Stimulated activated CD8-positive, alpha-beta memory T cell treated with anti-CD3 and anti-CD28 coated beads, Interleukin-7, amount 100 ng/mL, for 1 hour (primary cell): ENCODE measurements at places on chromosomes 7 and 10.

GRCh38 chr7:1512781-1513656 lies 8.8 kb upstream of the INTS1 start:
- DNase-seq, result no peak

GRCh38 chr7:144786079-144786478 lies 49.8 kb downstream of the TPK1 start:
- no peak for DNase-seq

DNA sequence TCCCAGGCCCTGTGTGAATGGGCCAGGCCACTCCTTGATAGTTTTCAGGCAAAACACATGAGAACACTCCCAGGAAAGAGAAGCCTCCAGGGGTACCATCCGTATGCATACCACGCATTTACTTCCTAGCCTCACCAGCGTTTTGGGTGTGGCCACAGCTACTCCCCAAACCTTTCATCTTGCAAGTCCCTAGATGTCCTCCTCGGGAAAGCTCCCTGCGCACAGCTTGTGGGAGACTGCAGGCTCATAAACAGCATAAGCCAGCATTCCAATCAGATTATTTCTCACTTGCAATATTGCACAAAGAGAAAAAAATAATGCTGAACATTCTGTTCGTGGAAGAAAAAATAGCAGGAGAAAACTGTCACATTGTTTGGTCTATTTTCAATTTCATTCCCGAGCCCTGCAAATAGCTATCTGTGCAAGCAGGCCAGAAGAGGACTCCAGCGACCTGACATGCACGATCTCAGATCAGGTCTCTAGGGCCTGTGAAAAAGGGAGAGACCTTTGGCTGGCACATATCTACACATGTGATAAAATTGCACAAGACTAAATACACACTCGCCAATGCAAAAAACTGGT lies 175.6 kb downstream of the PLXNA4 start:
- DNase-seq, result no peak

- no peak for DNase-seq
These were observed 655.6 kb downstream of the LRMDA start for GRCh38 chr10:76086761-76087639.

- no peak for DNase-seq
These were observed 137.4 kb upstream of the KCNMA1 start for GRCh38 chr10:77774940-77775391.

DNA sequence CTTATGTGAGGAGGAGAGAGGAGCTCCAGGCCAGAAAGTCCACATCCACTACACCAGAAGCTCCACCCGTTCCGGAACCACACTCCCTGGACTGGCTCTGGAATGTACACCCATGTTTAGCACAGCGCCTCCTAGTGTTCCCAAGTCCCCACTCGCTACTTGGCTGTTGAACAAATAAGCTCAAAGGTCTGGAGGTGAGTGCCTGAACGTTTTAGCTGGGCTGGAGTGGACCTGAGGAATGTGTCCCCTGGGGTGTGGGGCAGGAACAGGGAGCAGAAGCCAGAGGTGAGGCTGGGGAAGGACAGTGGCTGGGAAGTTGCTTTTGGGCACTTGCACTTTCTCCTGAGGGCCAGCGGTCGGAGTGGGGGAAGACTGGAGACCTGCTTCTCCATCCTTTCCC lies 164.1 kb upstream of the CDCA7L start:
- no peak for DNase-seq

GRCh38 chr7:36614959-36615358 lies 109.3 kb downstream of the AOAH start:
- no peak for DNase-seq

DNA sequence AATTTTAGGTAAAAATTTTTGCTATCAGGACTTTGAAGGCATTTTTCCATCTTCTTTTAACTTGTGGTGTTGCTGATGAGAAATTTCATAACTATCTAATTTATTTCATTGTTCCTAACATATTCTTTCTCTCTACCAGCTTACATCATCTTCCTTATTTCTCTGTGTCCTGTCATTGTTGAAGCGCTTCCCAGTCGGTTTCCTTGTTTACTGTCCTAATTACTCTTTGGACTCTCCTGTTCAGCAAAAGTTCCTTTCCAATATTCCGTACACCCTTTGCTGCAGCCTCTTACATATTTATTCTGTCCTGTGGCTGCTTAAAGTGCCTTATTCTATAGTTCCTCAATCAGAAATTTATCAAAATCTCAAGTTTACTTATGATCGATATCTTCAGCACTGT lies 609.0 kb upstream of the FZD8 start:
- no peak for DNase-seq

DNA sequence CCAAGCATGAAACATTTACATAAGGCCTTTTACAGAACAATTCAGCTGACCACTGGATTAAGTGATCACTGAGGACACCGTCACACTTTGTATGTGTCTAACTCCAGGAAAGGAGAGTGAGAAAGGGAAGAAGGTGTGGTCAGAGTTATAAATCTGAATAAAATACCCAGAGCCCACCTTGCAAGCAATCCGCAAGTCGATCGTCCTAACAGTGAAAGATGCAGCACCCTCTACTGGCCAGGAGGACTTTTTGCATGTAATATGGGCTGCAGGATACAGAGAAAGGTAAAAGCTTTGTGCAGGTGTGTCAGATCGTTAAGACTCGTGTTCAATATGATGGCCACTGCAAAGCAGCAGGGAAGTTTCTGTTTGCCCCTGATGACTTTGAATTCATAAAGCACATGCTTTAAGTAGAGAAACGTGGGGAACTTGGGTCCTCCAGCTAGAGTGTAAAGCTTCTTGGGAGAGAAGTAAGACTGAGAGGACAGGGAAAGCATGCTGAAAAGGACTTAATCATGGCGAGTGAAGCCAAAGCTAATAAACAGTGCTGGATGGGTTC lies 68.5 kb upstream of the BMPER start:
- no peak for DNase-seq

DNA sequence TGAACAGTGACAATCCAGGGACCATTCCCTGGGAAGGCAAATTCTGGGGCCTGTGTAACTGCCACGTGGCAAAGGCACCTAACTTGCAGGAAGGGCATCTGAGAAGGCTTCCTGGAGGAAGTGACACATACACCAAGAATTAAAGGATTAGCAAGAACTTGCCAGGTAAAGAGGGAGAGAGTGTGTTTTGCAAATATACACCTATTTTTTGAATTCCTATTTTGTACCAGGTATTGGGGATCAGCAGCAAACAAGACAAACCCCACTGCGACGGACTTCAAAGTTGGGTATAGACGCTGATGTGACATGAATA lies 206.5 kb upstream of the ZMIZ1 start:
- DNase-seq, result no peak

DNA sequence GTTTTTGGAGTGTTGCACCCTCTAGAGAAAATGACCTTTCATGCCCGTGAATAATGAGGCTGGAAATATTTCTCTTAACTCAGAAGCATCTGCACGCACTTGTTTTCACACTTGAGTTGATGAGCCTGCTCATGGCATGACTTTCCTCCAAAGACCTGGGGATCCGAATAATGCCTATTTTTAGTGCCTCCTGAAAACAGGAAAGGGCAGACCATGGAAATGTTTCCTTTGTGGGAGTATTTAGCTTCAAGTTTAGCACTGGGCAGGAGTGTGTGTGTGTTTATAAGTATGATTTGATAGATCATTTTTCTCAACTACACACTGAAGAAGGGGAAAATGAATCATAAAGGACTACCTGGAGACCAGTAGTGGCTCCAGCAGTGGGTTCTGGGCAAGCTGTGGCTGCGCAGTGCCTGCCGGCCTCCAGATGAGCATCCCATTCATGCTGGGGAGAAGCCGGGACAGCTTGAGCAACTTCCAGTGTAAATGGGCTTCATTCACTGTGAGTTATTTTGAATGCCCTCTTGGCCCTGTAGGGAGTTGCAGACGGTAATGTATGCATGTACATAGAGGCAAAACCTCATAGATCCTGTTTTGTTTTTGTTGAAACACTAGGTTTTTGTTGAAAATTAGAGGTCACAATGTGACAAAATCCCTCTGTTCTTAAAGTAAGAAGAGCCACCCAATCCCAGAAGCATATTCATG lies 117.8 kb upstream of the INSYN2A start:
- no peak for DNase-seq

GRCh38 chr7:73960548-73960947 lies 67.4 kb upstream of the ELN start:
- DNase-seq, result no peak

- no peak for DNase-seq
These were observed 10.5 kb downstream of the GET4 start for GRCh38 chr7:886626-887487.

- DNase-seq, result no peak
These were observed 92.4 kb downstream of the C1GALT1 start for GRCh38 chr7:7274782-7275181.

GRCh38 chr10:67770537-67770936 lies 67.5 kb downstream of the DNAJC12 start:
- no peak for DNase-seq

DNA sequence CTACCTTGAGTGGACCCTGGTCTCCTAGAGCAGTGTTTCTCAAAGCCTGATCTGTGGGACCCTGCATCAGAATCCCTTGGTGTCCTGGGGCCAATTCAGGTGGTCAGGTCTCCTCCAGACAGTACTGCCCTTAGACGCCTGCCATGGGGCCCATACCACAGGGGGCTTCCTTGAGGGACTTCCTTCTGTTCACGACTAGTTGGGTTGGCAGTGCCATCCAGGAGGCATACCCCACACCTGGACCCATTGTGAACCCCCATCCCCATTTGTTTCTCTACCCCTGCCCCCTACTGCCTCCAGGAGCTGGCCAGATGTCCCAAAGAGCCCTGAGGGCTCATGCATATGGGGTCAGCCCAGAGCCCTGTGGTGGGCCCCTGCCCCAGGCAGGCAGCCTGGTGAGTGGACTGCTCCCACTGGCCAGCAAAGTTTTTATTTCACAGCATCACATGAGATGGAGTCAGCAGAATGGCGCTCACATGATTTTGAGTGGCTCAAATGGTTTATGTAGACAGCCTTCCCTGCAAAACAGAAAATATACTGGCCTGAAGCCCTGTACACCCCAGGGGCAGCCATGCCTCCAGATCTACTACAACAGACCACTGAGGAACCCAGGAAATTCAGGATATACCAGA lies 259.9 kb upstream of the ZMIZ1 start:
- DNase-seq, result no peak

DNA sequence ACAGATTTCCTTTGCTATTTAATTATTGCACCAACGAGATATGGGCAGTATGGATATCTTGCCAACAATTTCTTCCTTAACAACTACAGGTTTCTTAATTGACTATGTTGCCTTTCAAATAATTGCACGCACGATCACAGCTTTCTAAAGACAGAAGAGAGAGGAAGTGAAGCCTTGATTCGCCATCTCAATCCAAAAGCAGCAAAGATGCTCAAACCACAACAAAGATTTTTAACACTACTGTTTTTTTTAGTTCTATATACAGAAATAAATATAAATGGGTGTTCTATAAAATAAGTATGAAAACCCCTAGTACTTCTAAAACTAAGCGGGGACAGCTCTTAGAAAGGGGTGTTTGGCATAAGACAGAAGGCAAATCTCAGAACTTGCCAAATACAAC lies 251.3 kb downstream of the SFMBT2 start:
- DNase-seq, result no peak

- no peak for DNase-seq
These were observed 561 bp downstream of the SHTN1 start for GRCh38 chr10:117004227-117005025.

- no peak for DNase-seq
These were observed 174 bp downstream of the ADCY1 start for GRCh38 chr7:45574416-45574668.

- no peak for DNase-seq
These were observed 457 bp downstream of the ACADSB start for GRCh38 chr10:123009105-123009820.

DNA sequence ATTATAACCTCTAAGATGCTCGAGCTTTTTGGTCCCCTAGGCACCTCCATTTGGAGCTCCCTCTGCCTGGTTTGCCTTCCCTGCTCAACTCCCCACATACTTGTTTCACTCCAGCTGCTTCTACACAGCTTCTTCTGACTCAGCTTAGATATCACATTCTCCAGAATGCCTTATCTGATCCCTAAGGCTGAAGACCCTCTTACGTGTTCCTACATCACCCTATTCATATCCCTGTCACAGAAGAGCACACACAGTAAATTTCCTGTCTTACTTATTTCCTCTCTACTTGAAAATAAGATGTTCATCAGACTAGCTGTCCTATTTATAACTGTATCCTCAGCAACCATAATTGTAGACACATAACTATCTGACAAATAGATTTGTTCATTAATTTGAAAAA lies 61.3 kb upstream of the RNF148 start:
- no peak for DNase-seq

- no peak for DNase-seq
These were observed 28.0 kb upstream of the MCU start for GRCh38 chr10:72663971-72664370.

DNA sequence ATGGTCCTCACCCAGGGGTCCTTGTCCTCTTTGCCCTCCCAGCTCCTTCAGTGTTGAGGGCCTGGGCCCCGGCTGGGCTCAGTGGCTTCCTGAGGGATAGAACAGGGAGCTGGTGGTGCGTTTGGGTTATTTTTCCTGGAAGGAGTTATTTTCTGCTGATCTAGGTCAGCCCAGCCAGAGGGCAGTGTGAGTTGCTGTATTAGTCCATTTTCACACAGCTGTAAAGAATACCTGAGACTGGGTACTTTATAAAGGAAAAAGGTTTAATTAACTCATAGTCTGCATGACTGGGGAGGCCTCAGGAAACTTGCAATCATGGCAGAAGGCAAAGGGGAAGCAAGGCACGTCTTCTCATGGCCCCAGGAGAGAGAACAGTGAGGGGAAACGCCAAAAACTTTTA lies 122.4 kb upstream of the PCBD1 start:
- DNase-seq, result no peak

DNA sequence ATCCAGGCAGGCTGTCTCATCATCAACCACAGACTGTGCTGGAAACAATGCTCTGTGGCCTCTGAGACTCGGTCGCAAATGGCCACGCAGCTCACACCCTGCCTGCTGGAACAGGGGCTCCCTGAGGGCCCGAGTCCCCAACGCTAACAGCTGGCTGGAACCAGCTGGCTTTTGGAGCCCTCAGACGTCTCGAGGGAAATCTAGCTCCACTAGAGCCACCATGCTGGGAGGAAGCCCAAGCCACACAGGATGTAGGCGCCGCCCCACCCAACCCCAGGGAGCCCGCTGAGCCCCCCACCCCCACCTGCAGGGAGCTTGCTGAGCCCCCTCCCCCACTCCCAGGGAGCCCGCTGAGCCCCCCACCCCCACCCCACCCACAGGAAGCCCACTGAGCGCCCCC lies 21.4 kb upstream of the PDGFA start:
- no peak for DNase-seq

DNA sequence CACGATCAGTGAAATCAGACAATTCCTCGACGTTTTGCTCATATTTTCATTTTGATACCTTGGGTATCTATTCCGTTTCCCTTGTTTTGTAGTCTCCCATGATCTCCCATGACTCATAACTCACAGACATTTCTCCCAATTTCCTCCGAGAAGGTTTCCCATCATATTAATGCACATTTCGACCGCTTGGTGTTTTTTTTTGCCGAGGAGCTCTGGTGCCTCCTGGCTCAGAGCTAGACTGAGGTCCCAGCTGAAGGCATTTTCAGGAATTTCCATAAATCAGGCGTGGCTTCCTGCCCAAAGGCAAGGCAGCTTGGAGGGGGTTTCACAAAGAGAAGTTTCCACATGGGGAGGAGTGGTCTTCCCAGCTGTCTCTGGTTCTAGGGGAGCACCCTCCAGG lies 148.2 kb upstream of the TNS3 start:
- DNase-seq, result no peak

- no peak for DNase-seq
These were observed 28.9 kb upstream of the ASAH2 start for GRCh38 chr10:50280049-50280841.
